Stimulated activated CD4-positive, alpha-beta T cell treated with anti-CD3 and anti-CD28 coated beads, Interleukin-1b, Interleukin-23, amount 100 ng/mL, for 1 hour (primary cell): ENCODE measurements at places on chromosomes 11 and 22.

- no peak for DNase-seq
Measured at GRCh38 chr22:29030016-29030617, 31.5 kb downstream of the C22orf31 start.

GRCh38 chr11:120569861-120570260 is 58.3 kb downstream of the GRIK4 start:
- DNase-seq = no peak

DNA sequence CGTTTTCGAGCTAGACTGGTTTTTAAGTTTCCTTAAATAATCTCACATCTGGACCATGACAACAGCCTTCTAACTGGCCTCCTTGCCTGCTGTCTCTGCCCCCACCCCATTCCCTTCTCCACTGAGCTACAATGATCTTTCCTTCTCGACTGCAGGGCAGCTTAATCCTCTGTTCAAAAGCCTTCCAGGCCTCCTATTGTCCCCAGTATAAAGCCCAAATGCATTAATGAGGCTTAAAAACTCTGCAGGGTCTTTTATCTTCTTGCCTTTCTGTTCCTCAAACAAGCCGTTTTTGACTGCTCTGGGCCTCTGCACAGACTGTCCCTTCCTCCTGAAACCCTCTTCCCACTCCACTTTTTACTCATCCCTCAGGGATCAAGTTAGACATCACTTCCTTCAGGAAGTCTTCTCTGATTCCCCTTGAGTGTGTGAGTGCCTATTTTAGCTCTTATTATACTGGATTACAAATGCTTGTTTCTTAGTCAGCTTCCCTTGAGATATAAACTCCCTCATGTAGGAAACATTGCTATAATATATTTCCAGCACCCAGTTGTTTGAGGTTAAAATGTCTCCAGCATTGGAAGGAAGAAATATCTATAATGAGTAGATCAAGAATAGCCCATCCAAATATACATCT is 23.6 kb upstream of the PAMR1 start:
- no peak for DNase-seq

GRCh38 chr11:63589000-63589399 is 25.2 kb downstream of the PLAAT3 start:
- DNase-seq = no peak

GRCh38 chr11:110829873-110830272 is 117.6 kb upstream of the ARHGAP20 start:
- DNase-seq = no peak

DNA sequence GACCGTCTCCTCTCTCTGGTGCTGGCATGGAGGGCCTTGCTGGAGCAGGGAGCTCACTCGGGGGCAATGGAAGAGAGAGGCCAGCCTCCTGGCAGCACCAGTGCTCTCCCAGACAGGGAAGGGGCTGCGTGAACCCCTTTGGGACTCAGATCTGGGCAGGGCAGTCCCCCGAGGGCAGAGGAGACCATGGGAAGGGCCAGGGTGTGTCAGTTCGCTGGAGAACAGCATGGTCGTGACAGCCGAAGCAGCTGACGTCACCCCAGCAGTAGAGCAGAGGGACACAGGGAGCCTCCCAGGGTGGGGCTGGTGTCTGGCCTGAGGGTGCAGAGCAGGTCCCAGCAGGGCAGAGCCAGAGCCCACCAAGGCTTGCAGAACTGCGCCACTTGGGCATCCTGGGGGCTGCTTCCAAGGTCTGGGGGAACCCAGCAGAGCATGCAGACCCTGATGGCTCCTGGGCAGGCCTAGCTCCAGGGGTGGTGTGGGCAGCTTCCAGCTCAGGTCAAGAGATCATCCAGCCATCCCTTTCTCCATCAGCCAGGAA is 71.0 kb upstream of the KCNQ1OT1 start:
- DNase-seq = no peak

DNA sequence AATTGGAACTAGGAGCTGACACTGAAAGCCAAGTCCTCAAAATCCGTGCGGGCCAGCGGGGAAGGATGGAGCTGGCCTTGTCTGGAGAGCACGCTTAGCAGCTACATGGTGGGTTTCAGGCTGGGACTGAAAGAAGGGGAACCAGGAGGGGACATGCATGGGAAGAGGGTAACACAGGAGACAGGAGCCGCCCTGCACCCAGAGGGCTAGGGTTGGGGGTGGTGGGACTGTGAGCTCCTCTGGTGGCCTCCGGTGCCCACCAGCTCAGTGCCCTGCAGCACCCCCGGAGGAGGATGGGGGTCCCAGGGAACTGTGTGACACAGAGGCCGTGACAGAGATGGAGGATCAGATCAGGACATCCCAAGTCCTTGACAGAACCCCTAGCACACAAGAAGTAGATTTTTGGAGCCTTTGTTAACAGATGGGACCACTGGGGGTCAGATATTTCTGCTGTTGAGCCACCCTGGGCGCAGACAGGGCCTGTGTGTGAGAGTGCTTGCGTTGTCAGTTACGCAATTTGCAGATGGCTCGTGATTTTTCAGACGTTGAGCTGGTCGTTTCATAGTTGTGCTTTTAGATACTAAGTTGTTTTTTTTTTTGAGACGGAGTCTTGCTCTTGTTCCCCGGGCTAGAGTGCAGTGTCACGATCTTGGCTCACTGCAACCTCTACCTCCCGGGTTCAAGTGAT is 21.3 kb upstream of the GRAMD4 start:
- DNase-seq = no peak

DNA sequence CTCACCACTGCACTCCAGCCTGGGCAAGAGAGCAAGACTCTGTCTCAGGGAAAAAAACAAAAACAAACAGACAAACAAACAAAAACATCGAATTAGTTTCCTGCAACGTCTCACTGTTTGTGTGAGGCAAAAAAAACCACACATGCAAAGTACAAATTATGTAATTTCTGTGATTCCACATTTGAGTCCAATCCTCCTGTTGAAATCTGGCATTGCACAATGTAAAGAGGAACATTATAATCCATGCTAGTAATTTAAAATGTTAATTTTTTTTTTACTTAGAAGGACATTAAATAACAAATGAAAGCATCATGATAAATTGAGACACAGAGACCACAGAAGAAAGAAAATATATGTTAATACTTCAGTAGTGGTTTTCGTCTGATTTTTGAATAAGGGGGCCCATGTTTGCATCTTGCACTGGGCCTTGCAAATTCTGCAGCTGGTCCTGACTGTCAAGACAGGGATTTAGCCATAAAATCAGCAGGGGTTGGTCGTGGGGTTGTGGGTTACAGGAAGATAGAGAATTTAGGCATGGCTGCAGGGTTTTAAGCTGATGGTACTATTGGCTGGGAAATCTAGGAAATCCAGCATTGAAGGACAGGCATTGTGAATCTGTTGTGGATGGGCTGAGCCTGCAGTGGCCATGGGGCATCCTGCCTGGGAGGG is 102.6 kb upstream of the ALDH3B2 start:
- DNase-seq = no peak

DNA sequence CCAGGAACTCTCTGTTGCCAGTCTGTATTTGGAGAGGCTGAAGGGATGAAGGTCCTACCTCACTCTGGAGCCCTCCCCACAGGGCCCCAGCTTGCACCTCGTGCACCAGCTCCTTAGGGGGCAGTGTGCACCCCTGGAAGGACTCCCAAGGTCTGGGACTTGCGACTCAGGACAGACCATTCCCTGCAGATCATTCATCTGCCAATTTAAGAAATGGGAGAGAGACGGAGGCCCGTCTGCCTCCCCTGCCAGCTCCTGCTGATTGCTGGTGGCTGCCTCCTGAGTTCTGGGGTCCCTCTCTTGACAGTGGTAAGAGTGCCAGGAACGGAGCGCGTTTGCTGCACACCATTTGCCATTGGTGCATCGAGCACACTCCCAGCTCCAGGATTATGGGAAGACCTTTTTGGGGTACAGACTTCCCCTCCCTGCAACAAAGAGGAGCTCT is 27.4 kb upstream of the MALAT1 start:
- DNase-seq = no peak

- no peak for DNase-seq
Measured at GRCh38 chr11:43693731-43694130, 13.2 kb downstream of the HSD17B12 start.

DNA sequence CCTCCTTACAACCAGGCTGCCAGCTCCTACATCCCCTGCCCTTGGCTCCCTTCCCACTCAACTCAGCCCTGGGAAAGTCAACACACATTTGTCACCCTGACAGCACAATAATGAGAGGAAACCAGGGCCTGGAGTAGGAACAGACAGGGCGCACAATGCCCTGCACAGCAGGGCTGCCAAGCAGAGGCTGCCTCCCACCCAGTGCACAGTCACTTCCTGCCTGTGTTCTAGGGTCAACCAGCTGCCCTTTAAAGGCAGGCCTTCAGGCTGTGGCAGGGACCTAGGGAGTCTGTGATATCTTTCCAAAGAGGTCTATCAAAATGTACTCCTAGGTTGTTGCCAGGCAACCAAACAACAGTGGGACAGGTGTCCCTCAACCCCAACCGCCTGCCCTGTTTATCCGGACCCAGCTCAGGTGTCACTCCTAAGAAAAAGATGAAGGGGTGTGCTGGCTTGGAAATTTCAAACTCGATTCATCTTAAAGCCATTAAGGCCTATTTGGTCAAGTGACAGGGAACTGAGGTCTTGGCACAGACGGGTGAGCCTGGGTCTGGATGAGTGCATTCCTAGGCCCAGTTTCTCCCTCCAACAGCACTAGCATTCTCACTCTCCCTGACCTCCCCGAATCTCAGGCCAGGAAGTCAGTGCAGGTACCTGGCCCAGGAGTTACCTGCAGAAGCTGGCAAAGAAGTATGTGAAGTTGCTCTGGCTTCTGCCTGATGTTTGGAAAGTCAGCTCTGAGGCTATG is 110.3 kb upstream of the PITPNB start:
- no peak for DNase-seq

DNA sequence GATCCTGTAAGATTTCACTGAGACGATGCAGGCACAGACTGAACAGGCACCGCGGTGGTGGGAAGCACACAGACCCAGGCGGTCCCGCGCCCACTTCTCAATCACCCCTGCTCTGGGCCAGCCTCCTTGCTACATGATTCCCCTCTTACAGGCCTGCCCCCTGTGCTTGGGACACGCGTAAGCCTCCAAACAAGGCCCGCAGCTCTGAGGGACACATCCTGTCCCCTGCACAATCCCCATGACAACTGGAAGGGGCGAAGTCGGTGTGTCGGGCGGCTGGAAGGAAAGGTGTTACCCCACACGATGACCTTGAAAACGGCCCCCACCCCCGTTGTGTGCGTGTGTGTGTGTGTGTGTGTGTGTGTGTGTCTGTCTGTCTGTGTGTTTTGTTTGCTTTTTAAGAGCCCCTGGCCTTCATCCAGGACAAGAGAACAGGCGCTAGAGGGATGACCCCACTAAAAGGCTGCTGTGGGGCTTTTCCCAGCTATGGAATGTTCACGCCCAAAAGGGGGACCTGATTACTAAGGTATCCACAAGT is 13.1 kb downstream of the CELSR1 start:
- no peak for DNase-seq

DNA sequence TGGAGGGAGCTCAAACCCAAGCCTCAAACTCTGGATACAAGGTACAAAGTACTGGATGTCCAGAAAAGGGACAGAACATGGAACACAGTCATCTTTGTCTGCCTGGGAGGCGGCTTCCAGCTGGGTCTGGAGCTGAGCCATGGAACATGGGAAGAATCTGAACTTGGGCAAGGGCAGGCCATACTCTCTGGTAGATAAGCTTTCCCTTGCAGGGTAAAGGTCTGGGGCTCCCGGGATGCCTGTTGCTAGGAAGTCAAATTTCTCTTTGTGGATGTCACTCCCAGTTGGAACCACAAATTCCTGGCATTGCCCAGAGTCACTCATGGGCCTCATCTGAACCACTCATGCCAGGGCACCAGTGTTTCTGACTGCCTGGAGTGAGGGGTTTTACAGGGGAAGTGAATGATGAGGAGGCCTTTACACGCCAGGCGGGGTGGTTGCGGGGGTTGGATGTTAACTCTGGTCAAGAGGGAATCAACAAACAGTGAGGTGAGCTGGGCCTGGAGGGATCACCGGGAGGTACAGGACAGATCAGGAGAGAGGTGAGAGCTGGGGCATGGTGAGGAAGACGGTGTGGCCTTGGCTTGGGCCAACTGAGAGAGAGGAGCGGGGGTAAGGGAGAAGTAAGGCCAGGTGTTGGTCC is 5.7 kb downstream of the FTH1 start:
- no peak for DNase-seq

- no peak for DNase-seq
Measured at GRCh38 chr11:134261626-134262488, 8.5 kb downstream of the ACAD8 start.

GRCh38 chr11:62999649-63000048 is 14.9 kb upstream of the SLC22A6 start:
- no peak for DNase-seq

GRCh38 chr11:90256404-90257157 is 33.7 kb upstream of the CHORDC1 start:
- DNase-seq = no peak

GRCh38 chr22:29435236-29436136 is 2.9 kb upstream of the RFPL1 start:
- DNase-seq = no peak

DNA sequence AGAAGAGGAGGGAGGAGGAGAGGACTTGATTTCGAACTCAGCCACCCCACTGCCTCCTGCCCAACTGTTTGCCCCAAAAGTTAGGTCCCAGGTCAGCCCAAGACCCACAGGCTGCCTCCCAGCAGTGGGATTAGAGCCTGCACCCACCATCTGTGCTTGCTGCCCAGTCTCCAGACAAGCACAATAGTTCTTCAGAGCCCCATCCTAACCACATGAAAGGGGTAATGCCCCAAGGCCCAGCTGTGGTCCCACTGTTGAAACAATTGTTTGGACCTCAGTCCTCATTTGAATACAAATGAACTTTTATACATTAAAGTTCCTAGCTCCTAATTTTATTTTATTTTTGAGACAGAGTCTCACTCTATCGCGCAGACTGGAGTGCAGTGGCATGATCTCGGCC is 5.4 kb upstream of the VPS51 start:
- DNase-seq = no peak

DNA sequence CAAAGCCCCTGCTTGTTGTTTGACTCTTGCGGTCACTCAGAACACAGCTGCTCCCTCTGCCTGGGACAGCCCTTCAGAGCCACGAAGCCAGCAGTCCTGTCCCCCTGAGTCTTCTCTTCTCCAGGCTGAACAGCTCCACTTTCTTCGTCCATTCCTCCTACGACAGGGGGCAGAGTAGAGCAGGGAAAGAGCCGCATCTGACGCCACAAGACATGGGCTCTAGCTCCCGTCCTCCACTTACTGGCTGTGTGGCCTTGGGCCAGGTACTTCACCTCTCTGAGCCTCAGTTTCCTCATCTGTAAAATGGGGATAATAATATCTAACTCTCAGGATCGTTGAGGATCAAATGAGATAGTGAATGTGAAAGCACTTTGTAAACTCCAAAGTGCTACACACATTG is 29.9 kb downstream of the CHRDL2 start:
- no peak for DNase-seq

DNA sequence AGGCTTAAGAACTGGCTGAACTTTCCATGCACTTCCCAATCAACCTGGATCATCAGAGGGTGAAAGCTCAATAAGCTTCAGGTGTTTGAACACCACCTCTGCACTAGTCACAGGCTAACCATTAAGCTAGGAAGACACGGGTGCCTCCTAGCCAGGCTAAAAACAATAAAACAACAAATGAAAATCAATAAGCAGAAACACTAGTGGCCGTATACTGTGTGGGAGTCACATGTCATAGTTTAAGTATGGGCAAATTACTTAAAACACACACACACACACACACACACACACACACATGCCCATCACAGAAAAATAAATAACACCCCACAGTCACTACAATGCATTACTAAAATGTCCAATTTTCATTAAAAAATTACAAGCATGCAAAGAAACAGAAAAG is 85.2 kb downstream of the APOL5 start:
- no peak for DNase-seq
